ENCODE measurements at places on chromosomes 12 and 14.

- no peak for DNase-seq
Measured at GRCh38 chr12:8018666-8019581, 13.6 kb upstream of the FOXJ2 start.

DNA sequence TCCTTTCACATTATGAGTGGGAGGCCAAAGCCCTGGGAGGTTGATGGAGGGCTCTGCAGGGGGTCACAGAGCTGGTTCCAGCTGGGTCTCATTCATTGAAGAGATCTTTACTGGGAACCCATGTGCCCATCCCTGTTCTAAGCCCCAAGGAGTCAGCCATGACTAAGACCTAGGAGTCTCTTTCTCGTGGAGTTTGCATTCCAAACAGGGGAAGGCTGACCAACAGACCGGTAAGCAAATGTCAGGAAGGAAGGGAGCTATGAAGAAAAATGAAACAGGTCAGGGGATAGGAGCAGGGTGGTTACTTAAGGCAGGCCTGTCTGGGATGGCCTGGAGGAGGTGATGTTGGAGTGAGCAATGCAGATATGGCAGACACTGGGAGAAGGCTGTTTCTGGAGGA lies 31.5 kb downstream of the SYNDIG1L start:
- DNase-seq: no peak

DNA sequence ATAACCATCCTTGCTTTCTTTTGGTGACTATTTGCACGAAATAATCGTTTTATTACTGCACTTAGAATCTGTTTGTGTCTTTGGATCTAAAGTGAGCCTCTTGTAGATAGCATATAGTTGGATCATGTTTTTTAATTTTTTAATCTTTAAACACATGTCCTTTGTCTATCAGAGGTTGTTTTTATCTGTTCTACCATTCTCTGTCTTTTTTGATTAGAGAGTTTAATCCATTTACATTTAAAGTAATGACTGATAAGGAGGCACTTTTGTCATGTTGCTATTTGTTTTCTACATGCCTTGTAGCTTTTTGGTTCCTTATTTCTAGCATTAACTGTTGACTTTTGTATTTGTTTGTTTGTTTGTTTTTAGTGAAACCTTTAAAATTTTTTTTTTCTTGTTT lies 506.2 kb upstream of the RGS6 start:
- no peak for DNase-seq

DNA sequence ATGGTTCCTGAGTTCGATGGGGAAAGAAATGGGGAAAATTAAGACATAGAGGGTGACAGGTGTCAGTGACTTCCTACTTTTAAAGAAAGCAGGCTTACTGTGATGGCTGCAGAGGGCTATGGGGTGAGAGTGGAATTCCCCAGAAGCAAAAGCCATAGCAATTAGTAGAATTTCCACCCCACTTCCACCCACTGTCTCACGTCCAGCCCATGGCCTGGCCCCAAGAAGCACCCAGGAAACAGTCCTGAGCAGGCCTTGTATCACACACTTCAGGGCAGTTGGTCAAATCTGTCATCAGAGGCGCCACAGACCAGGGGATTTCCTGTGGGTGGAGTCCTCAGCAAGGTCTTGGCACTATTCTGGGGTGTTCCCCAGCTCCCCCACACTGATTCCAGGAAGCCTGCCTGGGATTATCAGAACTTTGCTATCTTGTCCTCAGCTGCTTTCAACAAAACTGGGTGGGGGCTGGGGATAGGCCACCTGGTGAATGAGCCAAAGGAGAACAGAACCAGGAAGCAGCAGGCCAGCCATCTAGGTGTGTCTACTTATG lies 120.1 kb upstream of the CCND2 start:
- DNase-seq: peak; percentile 46

- no peak for DNase-seq
Measured at GRCh38 chr12:95624589-95624988, 73.3 kb upstream of the USP44 start.

DNA sequence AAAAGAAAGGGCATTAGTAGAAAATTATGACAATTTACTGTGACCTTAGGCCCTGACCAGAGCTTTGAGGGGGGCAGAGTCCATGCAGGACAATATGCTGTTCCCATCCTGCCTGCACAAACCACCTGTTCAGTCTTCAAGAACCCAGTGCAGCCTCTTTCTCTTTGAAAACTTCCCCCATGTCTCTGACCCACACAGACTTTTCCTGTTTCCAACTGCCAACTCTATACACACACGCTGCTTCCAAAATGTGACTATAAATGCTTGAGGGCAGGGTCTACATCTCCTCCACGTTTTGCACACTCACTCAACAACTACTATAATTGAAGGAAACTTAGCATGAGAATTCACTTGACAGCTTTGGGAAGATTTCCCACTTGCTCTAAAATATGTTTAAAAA lies 36.6 kb upstream of the SYCP3 start:
- no peak for DNase-seq
